Placental pericyte (primary cell): ENCODE measurements at places on chromosomes 5 and 9. TPM values are rescaled to one million over a fixed set of nuclear protein-coding genes. Genes with fewer than 3 reads are reported as not detected.

EIF4E1B gene
- not detected in 2 replicates for total RNA-seq

CDKN2A gene
- 16.9 and 18.5 TPM in 2 replicates for total RNA-seq

SLC6A3 gene
- total RNA-seq, result not detected in 2 replicates

CORO2A gene
- total RNA-seq, result 0.44 and 1.1 TPM in 2 replicates

TMEM215 gene
- total RNA-seq, result not detected in 2 replicates
